ENCODE measurements at places on chromosomes 16 and 17.

GRCh38 chr16:18800775-18801144, 589 bp downstream of the ARL6IP1 start:
- DNase-seq: no peak

DNA sequence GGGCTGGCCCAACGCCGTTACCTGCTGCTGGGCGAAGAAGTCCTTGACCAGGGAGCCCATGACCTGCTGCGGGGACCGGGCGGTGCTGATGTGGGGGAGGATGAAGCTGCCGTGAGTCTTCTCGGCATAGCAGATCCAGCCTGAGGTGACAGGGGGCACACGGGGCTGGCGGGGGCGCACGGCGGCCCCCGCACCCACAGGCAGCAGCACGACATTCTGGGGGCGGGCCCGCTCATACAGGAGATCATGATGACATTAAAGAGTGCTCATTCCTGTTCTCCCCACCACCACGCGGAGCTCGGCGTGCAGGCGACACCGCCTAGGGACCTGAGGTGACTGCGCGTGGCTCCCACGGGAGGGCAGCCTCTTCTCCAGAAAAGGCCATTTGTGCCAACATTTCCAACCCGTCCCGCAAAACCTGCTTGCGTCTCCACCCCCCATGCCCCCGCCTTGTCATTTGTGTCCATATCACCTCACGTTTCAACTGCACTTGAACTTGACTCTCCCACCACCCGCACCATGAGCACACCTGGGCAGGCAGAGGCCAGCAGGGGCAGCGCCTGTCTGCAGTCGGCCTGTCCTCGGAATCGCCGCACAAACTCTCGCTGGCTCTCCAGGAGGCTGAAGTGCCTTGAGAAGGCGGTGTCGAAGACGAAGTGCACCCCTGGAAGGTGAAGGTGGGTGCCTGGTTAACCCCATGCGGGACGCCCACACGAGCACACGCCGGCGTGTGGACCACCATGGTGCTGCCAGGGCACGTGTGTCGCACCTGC, 6.4 kb downstream of the CIAO3 start:
- no peak for DNase-seq

GRCh38 chr16:12752159-12752558, 51.5 kb downstream of the CPPED1 start:
- DNase-seq: no peak

- no peak for DNase-seq
Measured at GRCh38 chr17:77735081-77735565, 223.4 kb upstream of the TNRC6C start.

DNA sequence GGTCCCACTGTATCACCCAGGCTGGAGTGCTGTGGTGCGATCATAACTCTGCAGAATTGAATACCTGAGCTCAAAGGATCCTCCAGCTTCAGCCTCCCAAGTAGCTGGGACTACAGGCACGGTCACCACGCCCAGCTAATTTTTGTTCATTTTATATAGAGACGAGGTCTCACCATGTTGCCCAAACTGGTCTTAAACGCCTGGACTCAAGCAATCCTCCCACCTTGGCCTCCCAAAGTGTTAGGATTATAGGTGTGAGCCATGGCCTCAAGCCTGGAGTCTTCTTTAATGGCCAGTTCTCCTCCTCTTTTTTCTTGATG, 484 bp downstream of the CD300LB start:
- DNase-seq: no peak

GRCh38 chr16:87552772-87553573, 49.3 kb upstream of the JPH3 start:
- no peak for DNase-seq

GRCh38 chr17:70074956-70075355, at the start of gene KCNJ16:
TSS of gene KCNJ16 (plus strand) at chr17:70075225. CDS start at chr17:70132088, 56,863 bp downstream.
- DNase-seq: no peak

DNA sequence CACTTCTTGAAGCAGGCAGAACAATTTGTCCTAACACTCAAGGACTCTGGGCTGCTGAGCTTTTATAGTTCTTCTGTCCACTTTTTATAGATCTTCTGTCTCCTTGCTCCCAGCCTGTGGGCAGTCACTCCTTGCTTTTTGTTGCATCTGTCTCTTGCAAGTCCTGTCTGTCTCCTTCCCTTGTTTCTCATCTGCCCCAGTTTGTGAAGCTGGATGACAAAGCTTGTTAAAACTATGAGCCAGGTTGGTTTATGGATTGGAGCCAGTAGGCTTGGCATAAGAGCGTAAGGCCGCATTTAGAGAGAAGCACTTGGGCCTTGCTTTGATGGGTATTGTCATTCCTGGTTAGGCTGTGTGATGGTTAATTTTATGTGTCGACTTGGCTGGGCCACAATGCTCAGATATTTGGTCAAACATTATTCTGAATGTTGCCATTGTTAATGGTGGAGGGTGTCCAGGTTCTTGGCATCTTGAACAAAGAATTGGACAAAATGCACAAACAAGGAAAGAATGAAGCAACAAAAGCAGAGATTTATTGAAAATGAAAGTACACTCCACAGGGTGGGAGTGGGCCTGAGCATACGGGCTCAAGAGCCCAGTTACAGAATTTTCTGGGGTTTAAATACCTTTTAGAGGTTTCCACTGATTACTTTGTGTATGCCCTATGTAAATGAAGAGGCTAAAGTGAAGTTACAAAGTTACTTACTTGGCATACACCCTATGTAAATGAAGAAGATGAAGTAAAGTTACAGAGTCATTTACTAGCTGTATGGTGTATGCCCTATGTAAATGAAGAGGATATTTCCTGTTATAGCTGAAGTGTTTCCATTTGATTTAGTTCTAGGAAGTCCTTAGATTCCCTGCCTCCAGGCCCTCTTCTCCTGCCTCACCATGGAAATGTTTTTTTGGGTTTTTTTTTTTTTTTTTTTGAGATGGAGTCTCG, 8.0 kb upstream of the CPPED1 start:
- DNase-seq: no peak

DNA sequence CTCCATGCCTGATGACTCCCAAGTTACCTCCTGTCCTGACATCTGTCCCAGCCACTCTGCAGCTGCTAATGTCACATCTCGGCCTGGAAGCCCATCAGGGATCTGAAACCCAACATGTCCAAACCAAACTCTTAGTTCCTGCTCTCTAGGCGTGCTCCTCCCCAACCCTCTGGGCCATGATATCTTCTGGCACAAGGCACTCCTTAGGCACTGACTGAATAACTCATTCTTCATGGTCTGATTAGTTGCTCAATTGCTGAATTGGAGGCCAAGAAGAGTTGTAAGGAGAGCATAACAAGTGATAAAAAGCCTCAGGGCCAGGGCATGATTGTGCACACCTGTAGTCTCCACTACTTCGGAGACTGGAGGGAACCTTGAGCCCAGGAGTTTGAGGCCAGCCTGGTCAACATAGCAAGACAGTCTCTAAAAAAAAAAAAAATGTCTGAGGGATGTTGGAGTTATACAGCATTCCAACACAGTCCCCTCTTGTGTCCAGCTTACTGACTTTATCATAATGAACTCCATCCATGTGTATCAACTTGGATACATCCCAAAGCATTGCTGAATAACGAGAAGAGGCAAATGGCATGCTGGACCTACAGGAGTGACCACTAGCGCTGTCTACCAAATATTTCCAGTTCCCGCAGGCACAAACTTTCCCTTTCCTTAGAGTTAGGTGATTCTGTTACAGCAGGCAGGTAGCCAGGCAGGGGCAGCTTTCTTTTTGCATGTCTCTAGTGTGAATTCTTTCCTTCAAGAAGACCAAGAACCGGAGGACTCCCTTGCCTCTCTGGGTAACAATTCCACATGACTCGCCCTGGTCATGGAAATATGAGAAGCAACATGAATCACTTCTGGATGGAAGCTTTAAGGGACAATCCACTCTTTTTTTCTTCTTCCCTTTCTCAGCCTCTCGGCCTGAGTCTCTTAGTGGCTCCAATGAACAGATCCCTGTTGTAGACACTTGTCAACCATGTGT, 18.1 kb upstream of the SHCBP1 start:
- no peak for DNase-seq

GRCh38 chr17:35001549-35001948, 21.2 kb downstream of the LIG3 start:
- no peak for DNase-seq

DNA sequence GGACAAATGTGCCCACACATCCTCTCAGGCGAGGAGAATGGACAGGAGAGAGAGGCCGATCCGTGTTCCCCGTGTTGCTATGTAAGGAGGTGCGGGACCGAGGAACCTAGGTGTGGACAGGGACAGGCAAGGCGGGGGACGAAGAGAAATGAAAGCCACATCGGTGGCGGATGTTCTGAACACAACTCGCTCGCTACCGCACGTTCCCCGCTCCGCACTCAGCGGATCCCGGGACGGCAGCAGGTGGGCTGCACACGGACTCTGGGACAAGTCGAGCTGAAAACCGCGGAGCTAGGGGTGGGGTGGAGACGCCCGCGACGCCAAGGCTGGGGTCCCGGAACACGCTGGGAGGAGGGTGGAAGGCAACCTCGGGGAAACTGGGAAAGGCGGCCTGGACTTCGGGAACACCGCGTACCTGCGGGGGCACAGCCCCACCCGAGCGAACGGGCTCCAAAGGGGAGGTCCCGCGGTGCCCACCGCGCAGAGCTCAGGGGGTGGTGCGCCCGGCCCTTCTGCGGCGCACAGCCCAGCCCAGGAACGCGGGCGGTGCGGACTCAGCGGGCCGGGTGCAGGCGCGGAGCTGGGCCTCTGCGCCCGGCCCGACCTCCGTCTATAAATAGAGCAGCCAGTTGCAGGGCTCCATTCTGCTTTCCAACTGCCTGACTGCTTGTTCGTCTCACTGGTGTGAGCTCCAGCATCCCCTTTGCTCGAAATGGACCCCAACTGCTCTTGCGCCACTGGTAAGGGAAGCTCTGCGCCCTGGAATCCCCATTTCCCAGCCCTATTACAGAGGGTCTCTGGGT, at the start of gene MT1E:
Gene MT1E (plus strand): TSS at position 642 of the 803 bp plus-strand sequence. CDS start 71 bp downstream, at position 713.
- peak; percentile 76 for DNase-seq

DNA sequence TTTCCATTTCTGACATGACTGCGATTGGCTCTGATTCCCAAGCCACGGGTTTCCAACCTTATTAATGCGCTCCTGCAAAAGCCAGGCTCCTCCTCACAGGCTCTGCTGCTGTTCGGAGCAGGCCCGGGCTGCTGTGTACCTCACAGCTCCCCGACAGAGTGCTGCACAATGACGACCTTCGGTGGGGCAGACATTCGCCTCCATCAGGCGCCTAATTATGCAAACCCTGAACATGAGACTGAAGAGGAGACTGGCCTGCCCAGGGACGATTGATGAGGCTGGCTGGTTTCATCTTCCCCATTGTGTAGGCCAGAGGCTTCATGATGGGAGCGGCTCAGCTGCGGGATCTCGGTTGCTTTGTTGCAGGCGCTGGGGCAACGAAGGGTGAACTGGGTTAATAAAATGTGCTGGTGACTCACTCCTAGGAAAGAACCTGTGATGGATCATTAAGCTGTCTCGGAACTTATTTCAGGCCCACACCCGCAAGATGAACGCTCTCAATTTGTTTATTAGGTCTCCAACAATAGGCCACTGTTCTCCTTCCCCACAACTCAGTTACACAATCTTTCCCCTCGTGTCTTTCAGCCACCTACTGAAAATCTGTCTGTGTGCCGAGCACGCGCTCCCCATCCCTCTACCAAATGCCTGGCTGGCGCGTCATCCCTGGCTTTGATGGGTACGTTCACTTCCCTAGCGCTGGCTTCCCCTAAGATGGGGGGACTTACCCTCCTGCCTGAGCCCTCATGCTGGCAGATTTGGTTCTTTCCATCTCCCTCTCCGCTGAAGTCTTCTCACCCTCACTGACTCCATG, 27.2 kb upstream of the TOB1 start:
- no peak for DNase-seq

DNA sequence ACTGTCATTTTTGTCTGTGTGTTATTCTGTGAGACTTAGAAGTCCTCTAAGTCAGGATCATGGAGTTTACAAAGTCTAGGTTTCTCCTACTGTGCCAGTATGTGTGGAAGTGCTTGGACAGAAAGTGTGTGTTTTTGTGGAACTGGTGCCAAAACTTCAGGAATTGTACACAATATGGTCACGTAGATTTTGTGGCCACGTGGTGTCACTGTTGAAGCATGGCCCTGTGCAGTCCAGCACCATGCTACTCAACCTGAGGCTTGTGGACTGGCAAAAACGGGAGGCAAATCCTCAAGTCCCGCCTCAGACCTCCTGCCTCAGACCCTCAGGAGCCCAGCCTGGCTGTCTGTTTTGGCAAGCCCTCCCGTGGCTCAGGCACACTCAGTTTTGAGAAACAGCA, 16.7 kb upstream of the ALKBH5 start:
- DNase-seq: no peak

DNA sequence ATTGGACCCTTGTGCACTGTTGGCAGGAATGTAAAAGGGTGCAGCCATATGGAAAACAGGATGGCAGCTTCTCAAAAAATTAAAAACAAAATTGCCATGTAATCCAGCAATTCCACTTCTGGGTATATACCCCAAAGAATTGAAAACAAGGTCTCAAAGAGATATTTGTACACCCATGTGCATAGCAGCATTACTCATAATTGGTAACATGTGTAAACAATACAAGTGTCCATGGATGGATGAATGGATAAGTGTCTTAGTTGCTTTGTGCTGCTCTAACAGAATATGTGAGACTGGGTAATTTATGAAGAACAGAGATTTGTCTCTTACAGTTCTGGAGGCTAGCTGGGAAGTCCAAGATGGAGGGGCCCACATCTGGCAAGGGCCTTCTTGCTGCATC, 3.8 kb upstream of the RUNDC3A start:
- DNase-seq: no peak

GRCh38 chr16:1337486-1337885, 4.0 kb downstream of the BAIAP3 start:
- DNase-seq: no peak

DNA sequence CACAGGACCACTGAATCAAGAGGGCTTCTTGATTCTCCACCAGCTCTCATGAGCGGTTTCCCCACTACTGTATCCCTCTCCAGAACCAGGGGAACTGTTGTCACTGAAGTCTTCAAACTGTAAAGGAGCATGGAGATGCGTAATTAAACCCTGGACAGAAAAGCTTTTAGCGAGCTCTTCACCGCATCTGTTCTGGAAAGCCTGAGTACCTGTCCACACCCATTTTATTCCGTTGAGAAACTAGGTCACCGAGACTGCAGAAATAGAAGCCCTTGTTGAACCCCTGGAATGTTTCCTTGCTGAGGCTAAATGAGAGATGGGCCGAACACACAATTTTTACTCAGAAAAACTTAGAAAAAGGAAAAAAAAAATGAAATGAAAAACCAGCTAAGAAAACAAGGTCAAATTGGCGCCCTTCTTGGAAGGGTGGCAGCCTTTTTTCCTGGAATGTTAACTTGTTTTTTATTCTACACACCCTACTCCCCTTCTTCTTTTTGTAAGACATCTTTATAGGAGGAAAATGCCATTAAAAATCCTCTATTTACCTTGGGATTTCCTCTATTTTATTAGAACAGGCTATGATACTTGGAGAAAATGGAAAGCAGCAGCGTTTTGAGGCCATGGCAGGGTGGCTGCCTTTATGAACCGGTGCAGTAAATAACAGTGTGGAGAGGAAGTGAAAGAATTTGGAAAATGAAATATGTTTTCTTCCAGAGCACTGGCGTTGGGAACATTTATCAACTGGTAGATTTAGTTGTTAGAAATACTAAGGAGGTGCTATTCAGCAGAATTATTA, 52.6 kb upstream of the CRISPLD2 start:
- no peak for DNase-seq

DNA sequence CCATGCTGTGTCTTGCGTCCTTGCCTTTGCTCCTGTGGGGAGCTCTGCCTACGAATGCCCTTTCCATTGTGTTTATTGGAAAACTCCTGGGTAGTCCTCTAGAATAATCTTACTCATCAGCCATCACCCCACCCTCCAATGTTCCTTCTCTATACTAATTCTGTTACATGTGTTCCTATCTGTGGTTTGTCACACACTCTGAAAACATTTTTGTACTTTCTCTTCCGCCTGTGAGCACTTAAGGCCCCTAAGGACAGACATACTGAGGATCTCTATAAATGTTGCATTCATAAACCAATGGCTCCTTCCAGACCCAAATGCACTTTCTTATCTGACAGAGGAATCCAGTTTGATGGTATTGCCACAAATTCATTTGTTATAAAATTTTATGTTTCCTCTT, 53.9 kb upstream of the MON1B start:
- DNase-seq: no peak

Measured in stimulated activated CD8-positive, alpha-beta memory T cell treated with anti-CD3 and anti-CD28 coated beads, Interleukin-15, amount 100 ng/mL, for 48 hours (primary cell).